ENCODE measurements at places on chromosomes 4 and X. TPM values are rescaled to one million over a fixed set of nuclear protein-coding genes. Genes with fewer than 3 reads are reported as not detected.

EIF4E gene
- 148 TPM for total RNA-seq

DNA sequence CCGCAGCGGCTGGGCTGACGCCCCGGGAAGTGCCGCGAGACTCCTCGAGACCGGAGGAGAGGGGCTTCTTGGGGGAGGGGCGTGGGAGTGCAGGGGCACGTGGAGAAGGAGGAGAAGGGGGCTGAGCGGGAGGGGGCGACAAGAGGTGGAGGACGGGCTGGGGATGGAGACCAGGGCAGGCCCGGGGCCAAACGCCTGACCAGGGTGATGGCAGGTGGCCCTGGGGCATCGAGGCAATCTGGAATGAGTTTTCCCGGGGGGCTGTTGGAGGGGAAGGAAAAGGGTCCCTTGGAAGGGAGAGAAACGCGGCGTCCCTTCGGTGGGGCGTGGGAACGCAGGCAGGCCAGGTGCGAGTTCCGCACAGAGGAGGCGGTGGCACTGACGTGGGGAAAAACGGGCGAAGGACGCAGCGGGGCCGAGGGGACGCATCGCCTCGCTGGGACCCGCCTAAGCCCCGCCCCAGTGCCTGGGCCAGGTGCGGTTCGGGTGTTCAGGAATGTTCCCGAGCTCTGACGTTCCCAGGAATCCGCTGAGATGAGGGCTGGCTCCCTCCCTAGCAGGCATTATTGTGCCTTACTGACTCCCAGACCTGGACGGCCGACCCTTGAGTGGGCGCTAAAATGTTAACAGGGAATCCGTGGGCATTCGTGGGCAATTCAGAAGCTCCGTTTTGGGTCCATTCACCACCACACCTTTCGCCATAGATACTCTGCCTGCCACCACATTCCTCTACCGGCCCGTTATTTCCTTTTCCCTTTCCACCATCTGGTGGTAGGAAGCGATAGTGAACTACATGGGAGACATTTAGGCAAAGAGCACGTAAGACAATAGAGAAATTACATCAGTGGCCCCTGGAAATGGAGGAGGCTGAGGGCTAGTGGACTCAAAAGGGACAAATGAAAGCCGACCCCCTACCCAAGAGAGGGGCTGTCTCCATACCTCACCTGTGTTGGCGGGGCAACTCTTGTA is 795 bp upstream of the SH3KBP1 start:
- peak; percentile 53 for DNase-seq

DNA sequence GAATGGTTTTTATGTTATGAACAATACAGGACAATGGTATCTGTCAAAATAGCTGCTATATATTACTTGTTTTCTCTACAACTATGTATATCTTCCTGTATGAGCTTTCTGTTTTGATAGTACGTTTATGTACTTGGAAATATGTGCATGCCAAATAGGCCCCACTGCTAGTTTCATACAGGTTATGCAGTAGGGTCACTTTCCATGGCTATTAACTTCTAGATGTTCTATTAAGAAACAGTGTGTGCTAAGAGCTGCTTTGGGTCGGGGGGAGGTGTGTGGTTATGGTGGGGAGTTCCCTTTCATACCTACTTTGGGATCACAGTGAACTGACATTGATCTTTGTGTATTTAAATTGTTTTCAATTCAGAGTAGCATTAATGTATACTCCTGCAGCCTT is 30.9 kb downstream of the RBPJ start:
- DNase-seq: no peak

DNA sequence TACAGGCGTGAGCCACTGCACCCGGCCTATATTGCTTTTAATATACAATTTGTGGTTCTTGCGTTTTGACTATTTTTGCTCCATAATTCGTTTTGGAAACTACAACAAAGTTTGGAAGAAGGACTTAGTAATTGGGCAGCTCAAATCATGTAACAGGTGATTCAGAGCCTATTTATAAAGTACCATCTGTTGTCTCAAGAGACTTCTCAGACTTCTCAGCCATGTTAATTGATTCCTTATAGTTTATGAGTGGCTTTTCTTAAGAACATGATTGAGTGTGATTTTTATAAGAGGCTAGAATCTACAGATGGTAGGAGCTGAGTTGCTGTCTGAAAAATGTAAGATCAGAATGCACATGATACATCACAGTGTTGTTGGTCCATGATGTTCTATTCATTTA is 240.2 kb downstream of the ADGRL3 start:
- DNase-seq: no peak

All from HCT116 (cell line).